Naive thymus-derived CD8-positive, alpha-beta T cell (primary cell): ENCODE measurements at places on chromosomes 12 and 14. TPM values are rescaled to one million over a fixed set of nuclear protein-coding genes. Genes with fewer than 3 reads are reported as not detected.

DNA sequence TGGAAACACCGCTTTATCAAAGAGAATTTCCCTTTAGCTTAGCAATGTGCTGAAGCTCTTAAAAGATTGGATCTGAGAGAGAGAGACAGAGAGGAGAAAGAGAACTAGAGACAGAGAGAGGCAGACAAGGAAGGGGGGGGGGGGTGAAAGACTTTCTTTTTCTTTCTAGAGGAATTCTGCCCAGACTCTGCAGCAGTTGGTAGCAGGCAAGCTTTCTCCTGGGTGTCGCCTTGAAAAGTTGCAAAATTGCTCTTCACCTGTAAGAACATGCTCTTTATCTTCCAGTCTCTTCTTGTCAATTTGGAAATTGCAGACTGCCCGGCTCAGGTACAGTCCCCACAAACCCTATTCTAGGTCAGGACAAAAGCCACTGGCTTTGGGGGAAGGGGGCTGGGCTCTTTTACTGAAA, 2.9 kb upstream of the OTX2 start:
- no peak for DNase-seq

DNA sequence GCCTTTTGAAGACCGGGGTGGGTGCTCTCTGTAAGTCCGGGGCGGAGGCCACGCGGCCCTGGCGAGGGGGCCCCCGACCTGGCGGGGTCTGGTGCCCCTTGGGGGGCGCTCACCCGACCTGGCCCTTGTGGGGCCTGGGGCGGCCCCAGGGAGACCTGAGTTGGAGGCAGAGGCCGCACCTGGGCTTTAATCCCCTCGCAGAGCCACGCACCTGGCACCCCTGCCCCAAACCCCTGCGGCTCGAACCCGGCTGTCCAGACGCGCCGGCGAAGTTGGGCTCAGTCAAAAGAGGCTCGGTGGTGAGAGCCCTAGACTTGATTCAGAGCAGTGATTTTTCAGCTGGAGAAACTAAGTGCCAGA, 267 bp downstream of the CFAP251 start:
- DNase-seq, result no peak

DNA sequence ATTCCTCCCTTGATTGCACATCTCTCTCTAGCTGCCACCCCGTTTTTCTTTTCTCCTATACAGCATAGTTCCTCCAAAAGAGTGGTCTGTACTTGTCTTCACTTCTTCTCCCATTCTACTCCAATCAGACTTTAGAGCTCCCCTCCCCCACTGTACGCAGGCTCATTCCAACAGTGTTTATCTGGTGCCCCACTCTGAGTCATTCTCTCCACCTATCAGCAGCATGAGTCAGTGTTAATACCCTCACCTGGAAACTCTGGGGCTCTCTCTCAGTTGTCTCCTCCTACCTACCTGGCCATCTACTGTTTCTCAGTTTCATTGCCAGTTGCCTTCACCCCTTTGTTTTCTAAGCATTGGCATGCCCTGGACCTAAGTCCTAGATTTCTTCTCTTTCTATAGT, 175.1 kb upstream of the ARHGAP5 start:
- DNase-seq, result no peak

GRCh38 chr12:49897276-49897675, 6.4 kb downstream of the FAIM2 start:
- DNase-seq, result no peak

DNA sequence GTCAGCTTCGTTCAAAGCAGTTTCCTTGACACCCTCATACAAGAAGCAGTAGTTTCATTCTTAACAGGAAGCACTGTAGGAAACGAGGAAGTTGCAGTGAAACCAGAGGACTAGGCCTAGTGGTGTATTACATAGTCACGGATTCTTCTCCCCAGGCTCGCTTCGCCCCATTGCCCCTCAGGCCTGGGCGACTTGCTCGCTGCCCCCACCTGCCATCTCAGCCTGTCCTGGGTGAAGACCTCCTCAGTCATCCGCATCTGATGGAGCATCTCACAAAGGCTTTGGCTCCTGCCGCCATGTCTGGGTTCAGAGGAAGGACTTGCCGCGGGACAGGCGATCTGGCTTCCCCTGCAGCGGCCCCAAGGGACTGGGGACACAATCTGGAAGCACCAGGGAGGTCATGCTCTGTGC, 93.5 kb downstream of the LMNTD1 start:
- no peak for DNase-seq

The C14orf132 gene
- 4.3 TPM for total RNA-seq

The TPH2 gene
- not detected for total RNA-seq
